ENCODE measurements at places on chromosomes 12 and 14.

GRCh38 chr14:41899416-41899815 is 292.7 kb downstream of the LRFN5 start:
- no peak for DNase-seq

DNA sequence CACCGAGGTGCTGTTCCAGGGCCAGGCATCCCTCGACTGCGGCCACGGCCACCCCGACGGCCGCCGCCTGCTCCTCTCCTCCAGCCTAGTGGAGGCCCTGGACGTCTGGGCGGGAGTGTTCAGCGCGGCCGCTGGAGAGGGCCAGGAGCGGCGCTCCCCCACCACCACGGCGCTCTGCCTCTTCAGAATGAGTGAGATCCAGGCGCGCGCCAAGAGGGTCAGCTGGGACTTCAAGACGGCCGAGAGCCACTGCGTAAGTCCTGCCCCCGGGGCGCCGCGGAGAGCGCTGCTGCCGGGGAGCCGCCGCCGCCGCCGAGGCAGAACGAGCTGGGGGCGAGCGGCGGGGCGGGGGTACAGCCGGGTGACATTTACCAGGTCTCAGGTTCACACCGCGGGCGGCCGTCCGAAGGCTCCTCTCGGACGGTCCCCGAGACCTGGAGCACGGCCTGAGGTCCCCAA is 1.4 kb downstream of the PLXNC1 start:
- DNase-seq = peak; percentile 38

GRCh38 chr12:104864668-104865067 is 93.4 kb downstream of the SLC41A2 start:
- DNase-seq = no peak

DNA sequence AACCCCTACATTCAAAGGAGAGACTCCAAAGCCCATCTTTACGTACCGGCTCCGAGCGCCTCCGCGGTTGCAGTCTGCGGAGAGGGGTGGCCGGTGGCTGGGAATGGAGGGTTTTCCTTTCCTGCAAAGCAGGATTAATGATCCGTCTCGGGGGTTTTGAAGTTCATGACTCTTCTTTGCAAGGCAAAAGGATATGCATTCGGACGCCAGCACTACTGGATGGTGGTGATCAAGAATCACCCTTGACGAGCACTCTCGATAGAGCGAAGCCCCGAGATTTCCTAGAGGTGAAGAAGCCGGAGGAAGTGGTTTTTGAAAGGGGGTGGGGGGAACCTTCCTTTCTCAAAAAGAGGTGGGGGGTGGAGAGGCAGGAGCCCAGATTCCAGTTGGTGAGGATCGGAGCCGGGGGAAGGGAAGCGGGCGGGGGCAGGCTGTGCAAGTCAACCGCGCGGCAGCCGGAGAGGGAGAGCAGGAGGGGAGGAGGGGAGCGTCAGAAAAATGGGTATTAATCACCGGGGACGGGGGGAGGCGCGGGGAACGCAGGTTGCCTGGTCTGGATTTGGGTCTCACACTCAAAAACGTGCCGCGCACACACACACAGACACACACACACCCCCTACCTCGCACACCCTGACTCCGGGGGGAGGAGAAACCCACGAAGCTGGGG is at the start of gene GRIN2B:
TSS of gene GRIN2B (minus strand) at position 307 of the 667 bp plus-strand sequence. CDS start 115,394 bp downstream, outside the sequence.
- DNase-seq = peak; percentile 85

GRCh38 chr12:18887368-18887767 is 149.4 kb downstream of the CAPZA3 start:
- no peak for DNase-seq

DNA sequence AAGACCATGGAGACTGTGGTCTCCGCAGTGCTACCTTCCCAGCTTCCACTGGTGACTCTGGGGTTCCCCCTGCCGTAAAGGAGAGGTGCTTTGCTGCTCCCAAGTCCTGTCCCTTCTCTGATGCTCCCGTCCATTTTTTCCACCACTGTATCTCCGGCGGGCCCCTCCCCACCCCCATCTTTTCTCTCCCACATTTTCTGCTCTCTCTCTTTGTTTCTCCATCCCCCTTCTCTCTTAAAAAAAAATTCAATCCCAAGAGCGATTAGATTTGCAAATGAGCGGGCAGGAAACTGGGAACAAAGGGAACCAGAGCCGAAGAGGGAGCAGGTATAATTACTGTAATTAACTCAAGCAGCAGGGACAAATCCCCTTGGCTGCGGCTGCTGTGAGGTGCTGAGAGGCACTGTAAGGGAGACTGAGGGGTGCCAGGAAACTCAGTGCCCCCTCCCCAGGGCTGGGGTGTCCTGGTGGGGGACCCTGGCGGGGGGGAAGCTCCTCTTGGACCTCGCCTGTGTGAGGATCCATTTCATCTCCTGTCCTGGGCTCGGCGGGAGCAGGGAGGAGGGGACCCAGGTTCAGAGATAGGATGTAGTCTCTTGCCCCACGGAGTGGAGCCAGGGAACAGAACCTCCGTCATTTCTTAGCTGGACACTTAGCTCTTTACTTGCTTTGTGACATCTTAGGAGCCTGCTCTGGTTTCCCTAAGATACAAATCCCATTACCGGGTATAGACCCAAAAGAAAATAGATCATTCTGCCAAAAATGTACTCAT is 140.4 kb upstream of the NRXN3 start:
- DNase-seq = peak; percentile 32

DNA sequence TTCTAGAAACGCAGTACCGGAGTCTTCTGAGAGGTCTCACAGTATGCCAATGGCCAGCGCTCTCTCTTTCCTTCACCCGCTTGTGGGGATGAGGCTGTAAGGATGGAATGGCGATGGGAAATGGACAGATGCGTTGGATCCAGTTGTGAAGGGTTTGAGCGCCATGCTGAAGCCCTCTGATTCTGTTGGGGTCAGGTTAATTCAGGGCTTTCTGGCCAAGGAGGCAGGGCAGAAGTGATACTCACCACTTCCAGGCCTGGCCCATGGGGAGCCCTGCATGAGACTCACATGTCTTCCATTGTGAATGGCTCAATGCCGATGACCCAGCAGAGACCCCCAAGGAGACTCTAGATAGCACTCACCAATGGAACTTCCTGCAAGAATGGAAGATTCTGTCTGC is 114.3 kb downstream of the BCL11B start:
- no peak for DNase-seq

DNA sequence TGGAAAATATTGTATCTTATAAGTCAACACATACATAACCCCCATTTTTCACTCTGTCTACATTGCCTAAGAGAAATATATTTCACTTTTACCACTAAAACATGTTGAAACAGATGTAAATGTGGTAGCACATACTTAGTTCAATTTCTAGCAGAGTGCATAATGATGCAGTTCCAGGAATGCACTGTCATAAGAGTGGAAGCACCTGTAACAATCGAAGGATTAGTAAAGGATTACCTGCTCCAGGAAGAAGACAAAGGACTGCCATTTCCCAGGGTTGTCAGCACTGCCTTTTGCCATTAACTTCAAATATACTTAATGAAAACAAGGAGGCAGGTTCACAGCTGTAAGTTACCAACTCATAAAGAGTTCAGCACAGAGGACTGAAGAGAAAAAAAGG is 24.6 kb downstream of the DAD1 start:
- no peak for DNase-seq

GRCh38 chr12:90842477-90842876 is 112.5 kb downstream of the CCER1 start:
- no peak for DNase-seq

- peak; percentile 40 for DNase-seq
Measured at GRCh38 chr12:2358986-2359658, 306.3 kb downstream of the CACNA1C start.

DNA sequence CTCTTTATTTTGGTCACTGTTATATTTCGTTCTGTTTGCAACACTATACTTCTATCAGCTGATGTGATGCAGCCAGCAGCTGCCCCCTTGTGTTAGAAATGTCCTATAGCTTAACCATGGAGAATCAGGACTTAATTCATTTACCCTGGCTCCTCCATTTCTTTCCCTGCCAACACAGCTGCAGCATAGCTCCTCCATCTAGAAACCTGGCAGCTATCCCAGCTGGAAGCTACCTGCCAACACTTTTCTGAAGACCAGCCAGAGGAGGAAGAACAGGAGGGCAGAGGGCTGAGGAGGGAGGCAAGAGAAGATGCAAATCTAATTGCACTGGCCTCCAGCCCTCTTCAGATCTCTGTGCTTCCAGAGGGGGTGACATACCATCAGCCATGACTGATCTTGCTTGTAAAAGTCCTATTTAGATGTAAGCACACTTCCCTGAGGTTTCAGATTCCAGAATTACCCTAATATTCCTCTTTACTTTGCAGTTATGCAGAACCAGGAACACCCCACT is 156.8 kb upstream of the TMEM260 start:
- DNase-seq = no peak

DNA sequence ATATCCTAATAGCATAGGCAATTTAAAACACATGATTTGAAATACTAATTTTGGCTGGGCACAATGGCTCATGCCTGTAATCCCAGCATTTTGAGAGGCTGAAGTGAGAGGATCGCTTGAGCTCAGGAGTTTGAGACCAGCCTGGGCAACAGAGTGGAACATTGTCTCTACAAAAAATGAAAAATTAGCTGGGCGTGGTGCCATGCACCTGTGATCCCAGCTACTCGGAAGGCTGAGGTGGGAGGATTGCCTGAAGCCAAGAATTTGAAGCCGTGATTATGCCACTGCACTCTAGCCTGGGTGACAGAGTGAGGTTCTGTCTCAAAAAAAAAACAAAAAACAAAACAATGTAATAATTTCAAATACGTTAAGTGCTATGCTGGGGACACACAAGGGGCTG is 83.3 kb downstream of the SSPN start:
- DNase-seq = no peak

DNA sequence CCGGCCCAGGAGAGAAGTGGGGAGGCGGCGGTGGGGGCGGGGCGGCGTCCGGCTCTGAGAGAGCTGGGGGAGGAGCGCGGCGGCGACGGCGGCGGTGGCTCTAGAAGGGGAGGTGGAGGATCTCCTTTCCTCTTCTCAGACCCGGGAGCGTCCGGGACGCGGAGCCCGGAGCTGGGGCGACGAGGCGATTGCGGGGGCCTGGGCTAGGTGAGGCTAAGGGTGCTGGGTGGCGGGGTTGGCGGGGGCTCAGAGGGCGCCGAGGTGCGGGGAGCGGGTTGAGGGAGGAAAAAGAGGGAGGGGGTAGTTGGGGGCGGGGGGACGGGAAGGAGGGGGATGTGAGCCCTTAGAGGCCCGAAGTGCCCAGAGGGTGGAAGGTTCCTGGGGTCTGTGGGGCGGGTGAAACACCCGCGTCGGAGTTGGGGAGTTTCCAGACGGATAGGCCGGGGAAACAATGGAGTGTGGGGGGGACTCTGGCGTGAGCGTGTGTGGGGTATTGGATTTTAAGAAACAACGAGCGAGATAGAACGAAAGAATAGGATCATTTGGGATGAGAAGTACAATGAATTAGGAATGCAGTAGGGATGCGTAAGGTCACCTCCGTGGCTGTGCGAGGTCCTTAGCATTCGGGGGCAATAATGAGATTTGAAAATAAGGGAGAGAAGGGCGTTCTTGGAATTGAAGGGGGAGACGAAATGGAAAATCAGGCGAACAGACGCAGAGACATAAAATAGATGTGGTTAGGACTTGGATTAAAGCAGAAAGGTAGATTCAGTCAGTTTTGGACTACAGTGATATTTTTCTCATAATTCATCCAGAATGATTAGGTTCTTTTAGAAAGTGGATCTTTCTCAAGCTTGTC is at the start of gene SPATS2:
TSS of gene SPATS2 (plus strand) at position 82 of the 859 bp plus-strand sequence. CDS start 93,551 bp downstream, outside the sequence.
- DNase-seq = no peak

- no peak for DNase-seq
Measured at GRCh38 chr12:6058481-6059161, 65.8 kb downstream of the VWF start.

DNA sequence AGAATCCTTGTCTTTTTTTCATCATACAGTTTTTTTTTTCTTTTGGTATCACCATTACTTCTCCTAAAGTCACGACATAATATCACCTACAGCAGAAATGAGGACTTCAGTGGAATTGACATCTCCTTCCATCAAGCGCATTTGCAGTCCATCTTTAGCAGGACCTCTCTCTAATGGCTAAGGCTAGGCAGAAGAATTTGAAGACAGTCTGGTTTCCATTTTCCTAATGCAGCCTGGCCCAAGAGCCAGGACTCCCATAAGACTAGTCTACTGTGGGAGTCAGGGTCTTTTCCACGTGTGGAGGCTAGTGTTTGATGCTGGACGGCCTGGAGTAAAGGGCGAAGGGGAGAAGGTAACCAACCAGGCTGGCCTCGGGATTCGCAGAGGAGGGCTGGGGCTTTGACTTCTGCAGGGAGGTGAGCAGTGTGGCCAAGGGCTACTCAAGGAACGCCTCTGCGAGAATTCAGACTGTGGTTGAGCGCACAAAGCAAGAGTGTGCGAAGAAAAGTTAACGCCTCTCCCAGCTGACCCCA is 769 bp upstream of the ZNF740 start:
- no peak for DNase-seq

- DNase-seq = no peak
Measured at GRCh38 chr12:52211716-52212585, 20.1 kb upstream of the KRT80 start.

GRCh38 chr12:27332714-27333402 is at the start of gene BMAL2:
Gene BMAL2 (plus strand): TSS chr12:27332836. CDS start chr12:27333073, 237 bp downstream.
- DNase-seq = peak; percentile 25

- no peak for DNase-seq
Measured at GRCh38 chr12:96365604-96366380, 34.4 kb downstream of the CDK17 start.

DNA sequence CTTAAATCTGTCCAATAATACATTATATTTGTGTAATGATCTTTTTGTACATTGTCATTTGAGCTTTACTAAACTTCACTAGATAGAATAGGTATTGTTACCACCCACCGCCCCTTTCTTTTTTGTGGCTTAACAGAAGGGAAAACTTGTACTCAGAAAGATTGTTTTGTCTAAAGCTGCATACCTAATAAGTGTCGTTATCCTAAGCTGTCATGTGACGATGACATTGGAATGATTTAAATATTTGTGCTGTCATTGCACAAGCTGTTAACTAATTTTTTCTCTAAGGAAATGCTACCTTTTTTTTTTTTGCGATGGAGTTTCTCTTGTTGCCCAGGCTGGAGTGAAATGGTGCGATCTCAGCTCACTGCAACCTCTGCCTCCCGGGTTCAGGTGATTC is 3.6 kb downstream of the DIP2B start:
- no peak for DNase-seq

- DNase-seq = no peak
Measured at GRCh38 chr14:59310633-59311032, 122.2 kb downstream of the DAAM1 start.

DNA sequence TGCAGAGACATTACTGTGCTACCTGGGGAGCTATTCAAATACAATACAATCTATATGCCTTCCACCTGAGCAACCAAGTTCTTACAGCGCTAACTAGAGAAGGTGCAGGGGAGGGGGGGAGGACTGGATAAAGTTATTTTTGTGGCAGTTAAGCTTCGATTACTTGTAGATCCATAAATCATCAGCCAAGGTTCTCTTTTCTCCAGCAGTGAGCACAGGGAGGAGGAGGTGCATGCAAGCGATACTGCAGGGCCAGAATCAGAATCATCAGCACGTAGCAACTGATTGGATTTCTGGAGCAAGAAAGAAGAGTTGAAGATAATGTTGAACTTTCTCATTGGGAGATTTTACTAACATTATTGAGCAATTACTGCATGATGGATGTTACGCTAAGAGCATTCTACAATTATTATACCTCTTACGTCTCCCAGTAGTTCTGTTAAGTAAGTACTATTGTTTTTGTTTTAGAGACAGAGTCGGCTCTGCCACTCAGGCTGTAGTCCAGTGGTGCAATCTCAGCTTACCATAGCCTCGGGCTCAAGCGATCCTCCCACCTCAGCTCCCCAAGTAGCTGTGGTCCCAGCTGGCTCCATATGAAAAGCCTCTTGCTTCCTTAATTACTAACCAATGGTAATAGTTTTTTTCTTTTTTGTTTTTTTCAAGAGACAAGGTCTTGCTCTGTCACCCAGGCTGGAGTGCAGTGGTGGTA is 74.6 kb upstream of the EEA1 start:
- DNase-seq = no peak

GRCh38 chr12:122884091-122884826 is 11.7 kb downstream of the VPS37B start:
- no peak for DNase-seq

GRCh38 chr14:91139776-91140175 is 25.9 kb downstream of the DGLUCY start:
- no peak for DNase-seq

All from head of caudate nucleus (tissue), 42 donors.